Vagina (tissue), 2 donors: ENCODE measurements at places on chromosomes 12 and 14. TPM values are rescaled to one million over a fixed set of nuclear protein-coding genes. Genes with fewer than 3 reads are reported as not detected.

- DNase-seq = no peak
These were observed 225.7 kb downstream of the NUAK1 start for GRCh38 chr12:105912882-105913678.

DNA sequence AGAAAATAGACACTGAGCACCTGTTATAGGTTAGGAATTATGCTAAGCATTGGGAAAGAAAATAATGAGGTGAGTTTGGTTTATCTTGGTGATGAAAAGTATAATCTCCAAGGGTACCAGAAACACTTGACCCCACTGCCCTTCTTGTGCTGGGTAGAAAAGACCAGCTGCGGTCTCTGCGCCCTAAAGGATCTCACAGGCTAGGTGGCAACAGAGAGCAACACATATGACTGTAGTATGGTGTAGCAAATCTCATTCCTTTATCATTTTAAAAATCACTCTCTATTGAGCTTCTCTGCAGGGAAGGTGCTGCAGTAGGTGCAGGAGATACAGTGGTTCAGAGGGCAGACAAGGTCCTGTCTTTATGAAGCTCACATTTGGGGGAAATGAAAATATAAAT, 26.1 kb downstream of the NRXN3 start:
- DNase-seq = no peak

GRCh38 chr12:106954462-106955376, 988 bp upstream of the TMEM263 start:
- DNase-seq = no peak

DNA sequence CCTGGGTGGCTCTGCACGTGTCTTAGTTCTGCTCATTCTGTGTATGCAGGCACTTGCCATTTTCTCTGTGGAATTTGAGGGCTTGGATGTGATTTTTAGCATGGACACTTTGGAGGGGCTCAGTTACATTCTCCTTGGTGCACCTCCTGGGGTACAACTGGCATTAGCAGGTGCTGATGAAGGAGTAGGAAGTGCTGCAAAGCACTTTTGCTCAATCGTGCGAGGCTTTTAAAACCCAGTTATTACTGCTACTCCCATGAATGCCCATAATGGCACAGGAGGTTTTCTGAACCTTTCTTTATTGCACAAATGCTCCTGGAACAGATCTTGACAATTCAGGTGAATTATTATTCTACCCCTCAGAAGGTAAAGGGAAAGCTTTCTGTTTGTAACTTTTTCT, 78.7 kb downstream of the SLC25A47 start:
- no peak for DNase-seq

DNA sequence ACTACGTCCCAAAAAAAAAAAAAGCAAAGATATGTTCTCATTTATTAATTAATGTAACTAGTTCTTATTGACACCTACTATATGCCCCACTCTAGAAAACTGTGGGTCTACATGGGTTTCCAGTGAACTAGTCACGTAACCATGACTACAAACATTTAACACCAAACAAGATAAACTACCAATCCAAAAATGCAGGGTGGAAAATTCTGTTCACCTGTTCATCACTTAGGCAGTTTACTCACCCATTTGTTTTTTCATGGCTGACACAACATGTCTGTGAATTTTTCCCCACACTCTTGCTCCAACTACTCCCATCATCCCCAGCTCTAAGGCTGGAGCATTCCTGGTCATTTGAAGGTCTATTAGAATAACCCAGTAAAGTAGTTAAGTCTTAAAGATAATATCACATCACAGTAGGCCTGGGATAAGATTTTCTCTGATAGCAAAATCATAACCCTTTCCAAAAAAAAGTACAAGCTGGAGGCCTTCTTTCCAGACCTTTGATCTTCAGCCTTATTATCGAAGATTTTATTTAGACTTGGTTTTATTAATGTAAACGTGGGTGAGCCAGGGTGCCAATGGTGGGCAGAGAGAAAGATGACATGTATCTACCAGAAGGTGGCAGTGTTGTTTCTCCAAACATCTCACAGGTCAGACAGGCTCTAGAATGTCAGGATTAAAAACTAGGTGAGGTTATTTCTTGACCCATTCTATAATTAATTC, 61.6 kb upstream of the DAAM1 start:
- no peak for DNase-seq

GRCh38 chr14:31439561-31439960, 17.7 kb downstream of the DTD2 start:
- DNase-seq = no peak

- no peak for DNase-seq
These were observed 297.0 kb downstream of the SSPN start for GRCh38 chr12:26492406-26492805.

DNA sequence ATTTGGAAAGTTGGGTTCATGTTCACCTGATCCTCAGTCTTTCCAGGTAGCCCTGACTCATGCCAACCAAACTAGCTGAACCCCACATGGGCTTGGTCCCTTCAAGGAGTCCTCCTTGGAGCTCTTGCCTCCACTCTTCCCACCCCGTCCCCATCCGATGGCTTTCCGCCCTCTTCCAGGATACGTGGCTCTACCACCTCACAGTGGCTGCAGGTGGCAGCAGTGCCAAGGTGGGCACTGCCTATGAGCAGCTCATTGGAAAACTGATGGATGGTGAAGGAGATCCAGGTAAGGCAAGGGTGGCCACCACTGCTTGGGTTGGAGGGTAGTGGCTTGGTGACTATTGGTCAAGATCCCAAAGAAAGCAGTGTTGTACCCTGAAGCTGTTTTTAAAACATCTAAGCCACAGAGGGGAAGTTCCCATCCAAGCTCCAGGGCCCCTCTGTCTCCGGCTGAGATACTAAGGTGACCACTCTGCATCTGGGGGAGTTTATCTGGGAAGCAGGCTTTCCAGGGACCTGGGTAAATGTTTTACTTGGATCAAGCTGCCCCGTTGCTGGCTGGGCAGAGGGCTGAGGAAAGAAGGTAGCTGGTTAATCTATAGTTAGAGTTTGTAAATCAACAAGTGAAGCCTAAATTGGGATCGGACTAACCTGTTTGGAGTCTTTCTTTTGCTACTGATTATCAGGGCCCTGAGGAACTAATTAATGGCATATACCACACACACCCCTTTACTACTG, 23.7 kb downstream of the PIGH start:
- DNase-seq = no peak

- no peak for DNase-seq
These were observed 368.7 kb upstream of the GARIN6 start for GRCh38 chr12:99278899-99279298.

DNA sequence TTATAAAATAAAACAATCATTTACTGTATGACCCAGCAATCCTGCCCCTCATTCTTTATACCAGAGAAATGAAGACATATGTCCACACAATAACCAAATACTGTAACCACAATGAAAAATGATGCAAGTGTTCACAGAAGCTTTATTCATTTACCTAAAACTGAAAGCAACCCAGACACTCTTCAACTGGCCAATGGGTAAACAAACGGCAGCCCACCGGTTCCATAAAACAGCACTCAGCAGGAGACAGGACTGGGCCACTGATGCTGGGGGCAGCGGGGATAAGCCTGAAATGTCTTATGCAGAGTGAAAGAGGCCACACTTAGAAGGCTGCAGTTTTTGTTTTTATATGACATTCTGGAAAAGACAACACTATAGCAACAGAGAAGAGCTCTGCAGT, 15.1 kb downstream of the DDX51 start:
- DNase-seq = no peak

- DNase-seq = no peak
These were observed 803.5 kb downstream of the FLRT2 start for GRCh38 chr14:86333493-86333892.

DNA sequence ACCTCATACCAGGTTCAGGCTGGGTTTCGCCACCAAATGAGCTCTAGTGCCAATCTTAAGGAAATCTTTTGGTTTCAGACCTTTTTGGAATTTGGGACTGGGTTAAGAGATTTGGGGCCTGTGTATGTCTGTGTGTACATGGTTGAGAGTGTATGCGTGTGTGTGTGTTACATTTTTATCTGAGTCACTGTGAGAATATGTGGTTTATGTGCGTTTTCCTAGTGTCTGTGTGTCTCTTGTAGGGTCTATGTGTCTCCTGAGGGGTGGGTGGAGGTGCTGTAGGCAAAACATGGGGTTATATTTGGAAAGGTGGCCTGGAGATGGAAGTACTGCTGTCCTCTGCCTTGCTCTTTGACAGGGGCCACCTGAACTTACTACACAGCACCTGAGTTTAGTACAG, 17.9 kb downstream of the C12orf43 start:
- DNase-seq = no peak

DNA sequence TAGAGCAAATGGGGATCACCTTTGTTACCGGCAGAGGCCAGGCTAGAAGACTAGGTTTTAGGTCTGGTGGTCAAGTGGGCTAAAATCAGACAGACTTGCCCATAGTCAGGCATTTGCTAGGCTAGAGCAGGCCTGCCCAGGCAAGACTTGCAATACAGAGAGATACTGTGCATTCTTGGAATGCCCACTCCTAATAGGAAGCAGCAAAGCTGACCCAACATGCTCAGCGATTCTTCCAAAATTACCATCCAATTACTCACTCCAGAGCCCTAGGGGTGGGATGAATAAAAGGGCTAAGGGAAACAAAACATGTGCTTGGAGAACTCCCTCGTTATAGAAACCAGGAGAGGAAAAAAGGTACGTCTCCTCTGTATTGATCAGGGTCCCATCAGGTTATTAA, 187.8 kb upstream of the AMIGO2 start:
- no peak for DNase-seq

DNA sequence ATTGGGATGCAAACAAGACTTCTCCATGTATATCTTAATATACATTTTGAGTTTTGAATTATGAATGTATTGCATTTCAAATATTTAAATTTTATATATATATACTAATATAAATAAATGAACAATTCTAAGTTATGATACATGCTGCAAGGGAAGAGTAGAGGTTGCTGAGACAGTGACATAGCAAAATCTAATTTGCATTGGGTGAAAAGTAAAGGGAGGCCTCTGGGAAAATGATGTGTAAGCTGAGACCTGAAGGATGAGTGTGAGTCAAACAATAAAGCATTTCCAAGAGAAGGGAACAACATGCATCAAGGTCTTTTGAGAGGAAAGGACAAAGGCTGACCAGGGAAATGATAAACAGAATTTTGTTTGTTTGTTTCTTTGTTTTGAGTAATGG, 62.9 kb upstream of the PTPRQ start:
- no peak for DNase-seq

- DNase-seq = no peak
These were observed 38.8 kb upstream of the ATF7IP start for GRCh38 chr12:14326699-14327098.

- no peak for DNase-seq
These were observed 174.2 kb upstream of the SLC38A2 start for GRCh38 chr12:46546634-46547273.

- no peak for DNase-seq
These were observed 115.0 kb upstream of the MDM1 start for GRCh38 chr12:68446901-68447796.

DNA sequence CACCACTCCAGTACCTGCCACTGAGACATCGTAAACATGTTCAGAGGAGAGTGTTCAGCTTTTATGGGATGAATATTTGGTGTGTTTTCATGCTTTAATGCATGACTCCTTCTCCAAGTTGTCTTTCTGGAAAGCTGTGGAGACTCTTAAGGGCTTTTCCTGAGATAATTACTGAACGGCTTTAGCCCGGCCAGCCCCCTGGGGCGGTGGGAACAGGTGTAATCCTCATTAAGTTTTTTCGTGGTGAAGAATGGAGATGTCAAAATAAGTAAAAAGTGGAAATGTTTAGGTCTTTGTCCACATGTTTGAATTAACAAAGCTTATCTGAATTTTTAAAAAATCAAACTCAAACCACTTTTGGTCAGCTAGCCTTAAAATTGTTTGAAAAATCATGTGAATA, 1.5 kb downstream of the SYNE2 start:
- no peak for DNase-seq

DNA sequence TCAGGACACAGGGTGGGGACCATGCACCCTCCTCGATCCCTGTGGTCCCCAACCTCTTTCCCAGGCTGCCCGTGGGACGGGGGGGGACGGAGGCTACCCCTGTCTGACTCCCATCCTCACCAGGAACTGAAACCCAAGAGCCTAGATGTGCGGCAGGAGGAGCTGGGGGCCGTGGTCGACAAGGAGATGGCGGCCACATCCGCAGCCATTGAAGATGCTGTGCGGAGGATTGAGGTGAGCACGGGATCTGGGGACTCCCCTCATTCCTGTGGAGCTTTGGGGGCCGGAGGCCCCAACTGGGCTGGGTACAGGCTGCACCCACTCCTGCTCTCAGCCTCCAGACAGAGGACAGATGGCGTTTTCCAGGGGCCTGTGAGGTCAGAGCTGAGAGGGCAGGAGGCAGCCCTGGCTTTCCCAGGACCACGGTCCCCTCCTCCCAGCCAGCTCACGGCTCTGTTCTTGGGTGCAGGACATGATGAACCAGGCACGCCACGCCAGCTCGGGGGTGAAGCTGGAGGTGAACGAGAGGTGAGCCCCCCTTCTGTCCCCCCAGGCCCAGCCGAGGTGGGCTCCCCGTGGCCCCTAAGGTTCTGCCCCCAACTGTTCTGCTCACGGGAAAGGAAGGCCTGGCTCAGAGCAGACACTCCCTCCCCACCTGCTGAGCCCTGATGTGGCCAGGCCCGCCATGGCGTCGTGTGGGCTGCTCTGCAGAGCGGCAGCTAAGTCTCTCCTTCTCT, 24.2 kb downstream of the HIP1R start:
- no peak for DNase-seq

DNA sequence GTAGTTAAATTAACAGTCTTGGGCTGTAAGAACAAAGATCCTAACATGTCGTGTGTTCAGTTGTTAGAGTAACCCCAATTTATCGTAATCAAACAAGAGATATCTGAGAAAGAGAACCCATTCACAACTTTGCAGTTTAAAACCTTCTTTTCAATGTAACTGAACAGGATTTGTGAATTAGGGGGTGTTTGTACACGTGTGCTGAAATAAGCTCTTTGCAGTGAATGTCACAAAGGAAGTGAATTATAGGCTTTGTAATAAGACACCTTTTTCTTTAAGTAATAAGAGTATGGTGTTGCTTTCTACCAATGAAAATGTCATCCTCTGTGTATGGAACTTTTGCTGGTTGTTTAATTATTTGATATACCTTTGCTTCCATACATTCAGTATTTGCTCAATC, 114.0 kb downstream of the ALX1 start:
- no peak for DNase-seq

GRCh38 chr12:51381226-51382079, 9.8 kb downstream of the GALNT6 start:
- DNase-seq = no peak

- no peak for DNase-seq
These were observed 93.7 kb downstream of the RIN3 start for GRCh38 chr14:92607251-92607650.

GRCh38 chr14:44369401-44370123, 137.5 kb downstream of the FSCB start:
- DNase-seq = no peak

- no peak for DNase-seq
These were observed 278.4 kb downstream of the AACS start for GRCh38 chr12:125343649-125344048.

OAS3 gene
- 20.1 TPM for total RNA-seq

MYL2 gene
- total RNA-seq = not detected

DUSP16 gene
- 30.9 TPM for total RNA-seq

JKAMP gene
- total RNA-seq = 45.9 TPM

AJUBA gene
- 21.9 TPM for total RNA-seq

NYNRIN gene
- 14.7 TPM for total RNA-seq

DBX2 gene
- total RNA-seq = not detected

NAP1L1 gene
- total RNA-seq = 318 TPM

NPFF gene
- total RNA-seq = not detected
